ENCODE measurements at places on chromosomes 12 and 14.

- DNase-seq = no peak
Observed at GRCh38 chr14:40629144-40629543, 977.5 kb upstream of the LRFN5 start.

DNA sequence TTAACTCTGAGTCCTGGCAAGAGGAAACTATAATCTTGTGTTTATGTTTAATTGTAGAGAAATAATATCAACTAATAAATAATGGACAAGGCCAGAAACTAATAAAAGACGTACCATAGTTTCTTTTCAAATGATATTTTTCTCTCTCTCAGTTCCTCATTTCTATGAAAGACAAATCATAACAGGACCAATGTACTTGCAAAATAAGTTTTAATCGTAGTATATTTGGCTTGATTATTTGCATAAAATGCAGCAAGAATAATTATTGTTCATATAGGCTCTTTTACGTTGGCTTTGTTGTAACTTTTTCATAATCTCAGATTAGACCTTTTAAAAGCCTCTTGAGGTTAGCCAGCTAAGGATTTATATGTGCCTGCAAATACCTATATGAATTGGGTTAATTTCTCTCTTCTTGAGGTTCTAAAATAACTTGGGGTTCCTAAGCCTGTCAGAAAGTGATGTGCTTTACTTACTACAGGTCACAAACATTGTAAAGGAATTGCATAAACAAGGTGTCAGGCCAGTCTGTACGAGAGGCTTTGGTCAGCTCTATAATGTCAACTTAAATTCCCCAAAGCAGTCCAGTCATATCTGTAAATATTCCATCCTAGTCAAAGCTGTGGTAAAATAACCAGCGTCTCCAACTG, 152.8 kb upstream of the PTPRQ start:
- no peak for DNase-seq

- DNase-seq = no peak
Observed at GRCh38 chr12:41627476-41627875, 439.4 kb downstream of the PDZRN4 start.

DNA sequence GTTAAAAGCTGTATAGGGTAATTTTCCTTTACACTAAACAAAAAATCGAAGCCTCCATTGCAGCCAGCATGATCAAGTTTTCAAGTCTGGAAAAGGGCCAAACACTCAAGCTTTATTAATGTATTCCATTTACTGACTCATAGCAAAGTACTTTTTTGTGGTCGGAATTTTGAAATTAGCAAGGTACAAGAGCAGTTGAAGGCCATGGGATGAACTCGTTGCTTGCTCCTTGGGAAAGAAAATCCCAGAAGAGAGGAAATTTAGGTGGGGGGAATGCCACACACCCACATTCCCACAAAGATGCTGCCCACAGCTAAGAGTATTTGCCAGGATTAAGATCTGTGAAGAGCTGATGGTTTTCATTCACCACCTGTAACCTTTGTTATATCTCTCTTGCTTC, 333.7 kb downstream of the EGLN3 start:
- DNase-seq = peak; percentile 75

GRCh38 chr12:109130297-109131153, 14.1 kb downstream of the ACACB start:
- no peak for DNase-seq

- peak; percentile 33 for DNase-seq
Observed at GRCh38 chr14:99754141-99755067, 38.8 kb upstream of the EML1 start.

GRCh38 chr12:131692431-131692830, 18.5 kb upstream of the SFSWAP start:
- DNase-seq = no peak

- DNase-seq = peak; percentile 97
Observed at GRCh38 chr12:46404225-46404631, 31.7 kb upstream of the SLC38A2 start.

GRCh38 chr14:67763158-67763822, 53.1 kb downstream of the ZFYVE26 start:
- no peak for DNase-seq

- no peak for DNase-seq
Observed at GRCh38 chr14:58822856-58823255, 185.1 kb downstream of the DACT1 start.

DNA sequence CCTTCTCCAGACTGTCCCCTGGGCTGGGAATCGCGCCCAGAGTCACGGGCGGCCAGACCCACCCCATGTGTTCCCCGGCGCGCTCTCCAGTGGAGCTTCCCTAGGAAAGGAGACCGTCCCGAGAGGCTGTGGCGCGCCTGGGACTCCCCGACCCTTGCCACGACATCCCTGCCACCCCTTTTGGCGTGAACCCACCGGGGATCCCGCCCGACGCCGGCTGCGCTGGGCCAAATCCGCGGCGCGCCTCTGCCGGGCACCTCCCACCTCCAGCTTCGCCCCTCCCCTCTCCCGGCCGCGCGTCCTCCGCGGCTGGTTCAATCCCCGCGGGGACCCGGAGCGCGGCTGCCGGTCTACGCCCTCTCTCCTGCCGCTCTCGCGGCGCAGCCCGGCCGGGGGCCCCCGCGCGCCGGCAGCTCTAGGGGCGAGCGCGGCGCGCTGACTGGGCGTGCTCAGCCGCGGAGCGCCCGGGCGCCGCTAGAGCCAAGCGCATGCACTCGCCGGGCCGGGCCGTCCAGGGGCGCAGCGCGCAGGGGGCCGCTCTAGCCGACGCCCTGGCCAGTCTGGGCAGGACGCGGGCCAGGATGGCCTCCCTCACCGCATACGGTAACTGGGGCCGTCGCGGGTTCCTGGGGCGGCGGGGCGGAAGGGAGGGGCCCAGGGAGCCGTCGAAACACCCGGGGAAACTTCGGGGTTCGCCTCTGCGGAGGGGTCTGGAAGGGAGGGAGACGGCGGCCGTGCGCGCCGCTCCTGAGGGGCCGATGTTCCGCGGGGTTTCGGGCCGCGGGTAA, 77.4 kb upstream of the ANO4 start:
- peak; percentile 31 for DNase-seq
